Activated CD4-positive, alpha-beta T cell treated with anti-CD3 and anti-CD28 coated beads, Interleukin-2, Interleukin-6, amounts not matched to agents 100 ng/mL and 50 ng/mL, durations not matched to agents 16 hours and 8 hours (primary cell): ENCODE measurements at places on chromosomes 1 and 21.

GRCh38 chr1:8182034-8182761 is 135.7 kb upstream of the SLC45A1 start:
- DNase-seq: peak; percentile 72

DNA sequence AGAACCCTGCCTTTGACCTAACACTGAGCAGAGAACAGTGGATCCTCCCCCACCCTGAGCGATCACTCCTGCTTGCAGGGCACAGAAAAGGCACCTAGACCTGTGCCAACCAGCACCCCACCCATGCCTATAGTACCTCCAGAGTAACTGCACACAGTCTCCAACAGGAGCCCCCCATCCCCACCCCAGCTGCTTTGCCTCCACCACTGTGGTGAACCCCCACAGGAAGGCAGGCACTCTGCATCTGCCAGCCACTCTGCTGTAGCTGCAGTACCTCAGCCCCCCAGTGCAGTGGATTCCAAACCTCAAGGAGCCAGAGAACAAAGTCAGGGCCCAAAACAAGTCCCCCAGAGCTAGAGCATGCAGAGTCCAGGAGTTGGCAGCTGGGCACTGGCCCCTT is 10.7 kb downstream of the SPATC1L start:
- DNase-seq: no peak

- no peak for DNase-seq
These were observed 758.0 kb upstream of the B3GALT2 start for GRCh38 chr1:193944454-193944853.

- DNase-seq: peak; percentile 63
These were observed at the start of gene PIK3CD for GRCh38 chr1:9651565-9652378. Gene PIK3CD, plus strand, starts transcription at chr1:9651731. Its CDS starts 58,725 bp downstream, at chr1:9710456.

- DNase-seq: no peak
These were observed 21.3 kb upstream of the LRRC3 start for GRCh38 chr21:44433791-44434567.

DNA sequence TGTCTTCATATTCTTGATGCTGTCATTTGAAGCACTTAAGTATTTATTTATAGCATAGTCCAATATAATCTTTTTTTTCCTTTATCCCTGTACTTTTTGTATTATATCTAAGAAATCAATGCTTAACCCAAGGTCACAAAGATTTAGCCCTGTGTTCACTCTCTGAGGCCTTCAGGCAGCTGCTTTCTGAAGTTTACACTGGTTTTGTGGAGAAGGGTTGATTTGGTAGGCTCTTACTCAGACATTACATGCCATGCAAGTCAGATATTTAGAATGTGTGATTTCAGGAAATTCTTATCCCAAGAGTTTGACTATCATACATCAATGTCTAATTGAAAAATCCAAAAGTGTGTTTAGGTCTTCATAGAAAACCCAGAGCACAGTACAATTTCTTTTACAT is 56.3 kb downstream of the PALMD start:
- no peak for DNase-seq

- DNase-seq: no peak
These were observed 117.2 kb downstream of the EPHB2 start for GRCh38 chr1:22827666-22828483.
